HCEC 1CT (cell line): ENCODE measurements at places on chromosomes 3 and 15.

DNA sequence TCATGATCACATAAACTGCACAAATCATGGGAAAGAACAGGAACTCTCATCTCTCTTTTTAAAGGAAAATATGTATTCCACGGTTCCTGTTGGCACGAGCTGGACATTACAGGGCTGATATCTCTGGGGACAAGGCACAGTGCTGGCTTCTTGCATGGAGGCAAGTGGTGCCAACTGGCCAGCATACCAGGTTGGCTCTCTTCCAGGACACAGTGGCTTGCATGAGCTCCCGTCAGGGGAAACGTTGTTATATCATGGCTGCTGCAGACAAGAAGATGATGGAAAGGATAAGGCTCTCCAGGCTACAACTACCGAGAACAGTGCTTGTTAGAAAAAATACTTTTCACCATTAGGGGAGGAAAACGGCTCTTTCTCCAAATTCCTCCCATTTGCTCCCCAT, 283.9 kb downstream of the RORA start:
- DNase-seq: no peak

GRCh38 chr15:68494573-68495110, 62.7 kb upstream of the ITGA11 start:
- DNase-seq: no peak

GRCh38 chr15:42707873-42708544, 28.9 kb downstream of the CDAN1 start:
- no peak for DNase-seq

DNA sequence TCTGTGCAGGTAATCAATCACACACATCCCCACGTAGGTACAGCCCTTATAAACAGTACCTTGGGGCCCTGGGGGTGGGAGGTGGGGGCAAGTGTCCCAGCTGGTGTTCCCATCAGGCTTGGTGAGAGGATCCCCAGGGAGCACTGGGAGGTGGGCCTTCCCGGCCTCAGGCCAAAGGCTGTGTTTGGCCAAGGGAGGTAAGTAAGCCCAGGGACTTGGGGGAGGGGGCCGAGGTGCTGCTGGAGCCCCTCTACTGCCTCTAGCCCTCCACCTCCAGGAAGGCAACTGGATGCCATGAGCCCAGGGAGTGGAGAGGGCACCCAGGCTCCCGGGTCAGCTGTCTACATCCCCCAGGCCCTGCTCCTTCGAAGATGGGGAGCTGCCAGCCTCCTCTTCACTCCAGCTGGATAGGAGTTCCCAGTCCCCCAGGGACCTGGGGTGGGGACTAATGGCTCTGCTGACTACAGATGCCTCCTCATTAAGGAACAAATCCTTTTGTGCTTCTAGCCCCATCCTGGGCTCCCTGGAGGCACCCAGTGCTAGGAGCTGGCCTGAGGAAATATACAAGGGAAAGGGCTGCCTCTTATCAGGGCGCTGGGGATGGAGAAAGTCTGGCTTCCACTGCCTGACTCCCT, 33.1 kb downstream of the RNU5B-1 start:
- DNase-seq: no peak

DNA sequence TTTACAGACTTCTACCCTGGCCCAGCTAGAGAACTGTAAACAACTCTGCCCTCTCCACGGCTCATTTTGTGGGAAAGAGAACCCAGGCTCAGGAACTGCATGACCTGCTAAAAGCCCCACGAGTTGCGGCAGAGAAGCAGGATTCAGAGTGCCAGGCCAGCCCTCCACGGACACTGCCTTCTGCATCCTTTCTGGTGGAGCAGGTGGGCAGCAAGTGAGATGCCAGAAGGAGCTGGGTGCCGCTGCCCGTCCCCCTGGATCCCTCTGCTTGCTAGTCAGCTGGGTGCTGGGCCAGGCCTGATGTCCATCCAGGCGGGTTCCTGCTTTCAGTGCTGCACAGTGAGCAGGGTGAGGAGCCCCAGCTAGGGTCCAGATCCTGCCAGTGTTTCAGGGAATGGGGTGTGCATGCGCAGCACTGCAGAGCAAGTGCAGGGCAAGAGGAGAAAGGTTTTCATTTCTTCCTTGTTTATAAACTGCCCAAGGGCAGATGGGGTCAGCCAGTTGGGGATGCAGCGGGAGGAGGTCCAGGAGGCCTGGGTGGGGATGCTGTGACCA, 5.2 kb upstream of the RAB43 start:
- no peak for DNase-seq

DNA sequence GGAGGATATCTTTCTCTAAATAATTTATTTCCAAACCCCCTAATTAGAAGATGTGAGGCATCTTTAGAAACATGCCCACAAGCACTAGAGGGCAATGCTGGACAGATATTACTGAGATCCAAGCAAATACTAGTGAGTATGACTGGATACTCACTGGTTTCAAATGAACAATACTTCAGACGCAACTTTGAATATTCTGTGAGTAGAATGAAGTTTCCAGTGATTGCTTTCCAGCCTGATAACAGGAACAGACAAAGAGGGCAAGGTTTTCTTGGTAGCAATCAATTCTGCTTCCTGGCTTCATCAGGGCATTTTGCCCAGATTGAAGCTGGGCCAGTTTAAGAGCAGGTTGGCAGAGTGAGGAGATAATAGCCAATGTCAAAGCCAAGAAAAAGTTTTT, 442.6 kb upstream of the PDZRN3 start:
- DNase-seq: no peak

DNA sequence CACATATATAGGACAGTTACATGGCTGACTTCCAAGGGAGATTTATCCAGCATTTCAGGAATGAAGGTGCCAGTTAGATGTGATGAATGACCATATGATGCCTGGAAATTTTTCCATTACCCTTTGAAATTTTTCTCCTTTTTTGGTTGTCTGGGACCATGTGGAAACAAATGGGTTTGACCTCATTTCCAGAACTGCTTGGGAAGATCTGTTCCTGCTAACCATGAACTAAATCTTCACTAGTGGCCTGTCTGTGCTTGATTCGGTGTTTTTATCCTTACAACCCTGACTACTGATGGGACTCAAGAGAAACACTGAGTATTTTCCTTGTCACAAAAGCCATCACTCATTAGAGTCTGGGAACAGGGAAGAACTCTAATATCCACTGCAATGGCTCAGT, 409.4 kb downstream of the PDCD6IP start:
- DNase-seq: no peak

DNA sequence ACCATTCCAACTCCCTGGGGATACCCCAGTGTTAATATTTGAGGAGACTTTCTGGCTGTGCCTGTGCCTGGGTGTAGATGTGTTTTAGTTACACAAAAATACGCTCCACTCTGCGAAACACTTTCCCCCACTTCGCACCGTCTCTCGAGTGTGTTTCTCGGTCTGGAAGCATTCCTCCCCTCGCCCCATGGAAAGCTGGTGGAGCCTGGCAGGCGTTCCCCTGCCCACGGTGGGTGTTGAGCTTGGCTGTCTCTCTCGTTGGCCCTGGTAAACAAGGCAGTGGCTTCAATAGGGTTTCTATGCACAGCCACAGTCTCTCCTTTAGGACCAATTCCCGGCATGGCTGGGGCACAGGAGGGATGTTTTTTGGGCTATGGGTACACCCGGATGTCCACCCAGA, 19.3 kb downstream of the IQSEC1 start:
- DNase-seq: no peak

GRCh38 chr3:88151358-88151757, 1.6 kb downstream of the C3orf38 start:
- DNase-seq: no peak

DNA sequence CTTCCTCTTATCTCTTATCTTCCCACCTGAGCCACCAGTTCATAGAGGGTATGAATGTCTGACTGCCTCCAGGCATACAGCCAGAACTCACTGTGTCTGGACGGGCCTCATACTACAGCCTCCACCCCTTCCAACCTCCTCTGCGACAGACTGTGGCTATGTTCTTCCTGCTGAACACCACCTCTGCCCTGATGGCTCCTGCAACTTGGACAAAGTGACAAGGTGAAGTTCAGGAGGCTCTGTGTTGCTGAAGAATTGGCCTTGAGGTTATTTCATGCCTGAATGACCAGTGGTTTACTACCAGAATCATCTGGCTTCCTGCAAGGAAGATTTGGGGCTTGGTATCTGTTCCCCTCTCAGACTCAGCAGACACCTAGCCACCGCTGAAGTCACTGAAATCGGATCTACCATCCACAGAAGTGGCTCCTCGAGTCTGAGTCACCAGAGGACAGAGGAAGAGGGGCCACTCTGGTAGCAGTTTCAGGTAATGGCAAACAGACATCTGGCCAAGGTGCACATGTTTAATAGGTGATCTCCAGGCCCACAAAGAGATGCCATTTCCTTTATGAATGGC, 14.2 kb upstream of the ULK3 start:
- no peak for DNase-seq

DNA sequence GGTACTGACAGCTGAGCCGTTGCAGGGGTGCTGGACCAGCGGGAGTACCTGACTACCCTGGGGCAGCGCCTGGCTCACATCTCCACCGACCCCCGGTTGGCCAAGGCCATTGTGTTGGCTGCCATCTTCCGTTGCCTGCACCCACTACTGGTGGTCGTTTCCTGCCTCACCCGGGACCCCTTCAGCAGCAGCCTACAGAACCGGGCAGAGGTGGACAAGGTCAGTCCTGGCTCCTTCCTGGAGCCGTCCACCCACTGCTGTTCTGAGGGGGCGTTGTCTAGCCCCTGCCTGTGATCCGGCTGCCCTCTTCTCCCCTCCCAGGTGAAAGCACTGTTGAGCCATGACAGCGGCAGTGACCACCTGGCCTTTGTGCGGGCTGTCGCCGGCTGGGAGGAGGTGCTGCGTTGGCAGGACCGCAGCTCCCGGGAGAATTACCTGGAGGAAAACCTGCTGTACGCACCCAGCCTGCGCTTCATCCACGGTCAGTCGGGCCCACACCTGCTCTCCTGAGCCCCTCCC, 45.7 kb downstream of the DHX30 start:
- no peak for DNase-seq

GRCh38 chr3:72160351-72160750, 375.4 kb upstream of the PROK2 start:
- DNase-seq: no peak

DNA sequence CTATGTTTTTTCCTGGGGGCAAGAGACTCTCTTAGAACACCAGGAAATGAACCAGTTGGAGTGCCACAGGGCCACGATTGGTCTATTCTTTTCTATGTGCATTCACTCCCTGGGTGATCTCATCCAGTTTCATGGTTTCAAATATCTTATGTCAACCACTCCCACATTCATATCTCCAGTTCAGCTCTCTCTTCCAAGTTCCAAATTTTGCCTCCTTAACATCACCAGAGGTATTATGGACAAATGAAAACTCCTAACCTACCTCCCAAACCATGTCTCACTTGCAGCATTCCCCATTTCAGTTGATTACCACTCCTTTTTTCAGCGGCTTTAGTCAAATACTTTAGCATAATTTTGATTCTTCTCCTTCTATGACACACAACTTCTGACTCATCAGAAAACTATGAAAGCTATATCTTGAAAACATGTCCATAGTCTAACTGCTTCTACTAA, 203.1 kb upstream of the SEMA6D start:
- DNase-seq: peak; percentile 64
